ENCODE measurements at places on chromosomes 3 and 15. TPM values are rescaled to one million over a fixed set of nuclear protein-coding genes. Genes with fewer than 3 reads are reported as not detected.
A peak's percentile ranks its signal among the peaks of the same experiment; 100 is the strongest.

DNA sequence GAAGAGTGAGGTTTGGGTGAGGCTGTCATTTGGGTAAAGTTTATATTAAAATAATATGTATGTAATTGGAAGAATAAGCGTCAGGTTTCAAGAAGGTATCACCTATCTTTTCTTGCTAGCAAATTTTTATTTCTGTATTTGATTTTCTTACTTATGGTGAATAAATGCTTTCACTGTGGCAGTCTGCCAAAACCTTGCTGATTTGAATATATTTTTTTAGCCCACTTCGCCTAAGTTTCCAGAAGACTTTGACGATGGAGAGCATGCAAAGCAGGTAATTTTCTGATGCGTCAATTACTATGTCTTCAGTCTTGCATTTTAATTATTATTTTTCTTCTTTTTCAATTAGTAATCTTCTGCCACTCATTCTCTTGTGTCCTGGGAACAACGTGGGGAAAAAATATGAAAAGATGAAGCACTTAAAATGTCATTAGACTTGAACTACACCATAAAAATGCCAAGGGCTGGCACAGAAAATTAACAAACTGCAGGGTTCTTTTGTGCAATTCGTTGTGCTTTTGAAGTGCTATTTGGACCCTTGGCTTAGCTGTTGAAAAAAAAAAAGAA lies 40.4 kb downstream of the SRP14 start:
- no peak for DNase-seq

GRCh38 chr3:65540666-65541065 lies 498.1 kb downstream of the MAGI1 start:
- no peak for DNase-seq

The CYP11A1 gene
- not detected for total RNA-seq

GRCh38 chr15:42994546-42994945 lies 74.0 kb upstream of the TTBK2 start:
- no peak for DNase-seq

The CD276 gene
- total RNA-seq, result 158 TPM

- DNase-seq, result no peak
Observed at GRCh38 chr3:40116478-40117177, 192.9 kb upstream of the EIF1B start.

- peak; percentile 97 for DNase-seq
Observed at GRCh38 chr3:171851660-171852058, 8.5 kb downstream of the TMEM212 start.

The CHST14 gene
- total RNA-seq, result 39.0 TPM

GRCh38 chr3:71018799-71019198 lies 564.7 kb downstream of the FOXP1 start:
- DNase-seq, result no peak

DNA sequence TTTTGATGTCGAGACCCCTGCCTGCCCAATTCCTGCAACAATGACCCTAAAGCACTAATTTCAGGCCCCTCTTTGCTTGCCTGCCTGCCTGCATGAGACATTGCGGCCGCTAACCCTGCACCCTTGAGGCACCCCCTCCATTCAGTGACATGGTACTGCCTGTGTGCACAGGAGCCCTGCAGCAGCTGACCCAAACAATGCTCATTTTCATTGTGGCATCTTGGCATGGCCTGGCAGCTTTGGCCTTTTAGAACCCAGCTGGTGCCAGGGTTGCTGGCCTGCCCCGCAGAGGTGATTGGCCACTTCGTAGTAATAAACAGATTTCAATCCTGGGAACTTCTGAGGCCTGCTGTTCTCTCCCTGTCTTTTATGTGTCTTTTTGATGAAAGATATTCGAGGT lies 33.8 kb downstream of the SLCO3A1 start:
- DNase-seq, result no peak

GRCh38 chr15:63726491-63726890 lies 107.3 kb downstream of the HERC1 start:
- DNase-seq, result no peak

The HIGD2B gene
- not detected for total RNA-seq

DNA sequence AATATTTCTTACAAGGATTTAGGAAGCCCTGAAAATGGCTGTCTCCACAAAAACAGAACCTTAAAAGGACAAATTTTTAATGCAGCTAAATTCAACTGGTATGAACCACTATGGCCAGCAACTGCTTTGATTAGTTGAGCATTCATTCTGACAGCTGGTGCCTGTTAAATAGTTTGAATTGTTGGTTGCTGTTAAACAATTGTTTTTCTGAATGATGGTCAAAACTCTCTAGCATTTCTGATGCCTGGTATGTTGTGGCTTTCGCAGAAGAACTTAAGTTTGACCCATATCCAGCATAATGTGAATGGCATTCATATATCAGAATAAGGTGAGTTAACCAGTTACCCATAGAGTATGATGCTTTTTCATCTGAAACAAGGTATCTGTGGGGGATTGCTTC lies 138.4 kb downstream of the MEIS2 start:
- DNase-seq, result no peak

DNA sequence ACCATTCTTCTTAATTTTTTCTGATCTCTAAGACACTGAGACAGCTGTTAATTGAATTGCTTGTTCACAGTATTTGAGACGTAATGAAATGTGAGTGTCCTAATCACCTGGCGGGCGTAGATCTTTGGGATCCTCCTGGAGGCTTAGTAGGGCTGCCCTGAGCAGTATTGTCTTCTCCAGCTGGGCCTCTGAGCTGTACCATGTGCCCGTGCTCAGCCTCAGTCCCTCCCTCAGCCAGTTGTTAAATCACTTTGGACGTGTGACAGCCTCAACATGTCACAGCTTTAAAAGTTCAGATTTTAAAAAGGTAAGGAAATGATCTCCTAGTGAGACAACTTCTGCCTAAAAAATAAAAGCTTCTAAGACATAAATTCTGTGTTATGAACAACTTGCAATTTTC lies 35.5 kb downstream of the IGF1R start:
- no peak for DNase-seq

DNA sequence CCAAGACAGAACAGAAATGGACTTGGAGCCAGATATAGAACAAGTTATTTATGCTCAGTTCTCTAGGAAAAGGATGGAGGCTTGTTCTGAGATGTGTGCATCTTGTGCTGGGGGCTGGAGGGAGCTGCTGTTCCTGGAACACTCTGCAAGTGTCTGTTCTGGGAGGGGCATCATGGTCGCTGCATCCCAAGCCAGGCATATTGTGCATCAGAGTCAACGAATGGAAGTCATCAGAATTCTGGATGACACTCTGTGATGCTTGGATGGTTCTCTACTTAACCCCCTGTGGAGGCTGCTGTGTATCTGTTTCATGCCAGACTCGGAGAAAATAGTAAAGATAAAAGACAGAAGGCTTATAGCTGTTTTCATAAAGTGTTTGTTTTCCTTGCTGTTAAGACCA lies 34.7 kb downstream of the RPL22L1 start:
- DNase-seq, result no peak

The ACAP2 gene
- total RNA-seq, result 53.3 TPM

DNA sequence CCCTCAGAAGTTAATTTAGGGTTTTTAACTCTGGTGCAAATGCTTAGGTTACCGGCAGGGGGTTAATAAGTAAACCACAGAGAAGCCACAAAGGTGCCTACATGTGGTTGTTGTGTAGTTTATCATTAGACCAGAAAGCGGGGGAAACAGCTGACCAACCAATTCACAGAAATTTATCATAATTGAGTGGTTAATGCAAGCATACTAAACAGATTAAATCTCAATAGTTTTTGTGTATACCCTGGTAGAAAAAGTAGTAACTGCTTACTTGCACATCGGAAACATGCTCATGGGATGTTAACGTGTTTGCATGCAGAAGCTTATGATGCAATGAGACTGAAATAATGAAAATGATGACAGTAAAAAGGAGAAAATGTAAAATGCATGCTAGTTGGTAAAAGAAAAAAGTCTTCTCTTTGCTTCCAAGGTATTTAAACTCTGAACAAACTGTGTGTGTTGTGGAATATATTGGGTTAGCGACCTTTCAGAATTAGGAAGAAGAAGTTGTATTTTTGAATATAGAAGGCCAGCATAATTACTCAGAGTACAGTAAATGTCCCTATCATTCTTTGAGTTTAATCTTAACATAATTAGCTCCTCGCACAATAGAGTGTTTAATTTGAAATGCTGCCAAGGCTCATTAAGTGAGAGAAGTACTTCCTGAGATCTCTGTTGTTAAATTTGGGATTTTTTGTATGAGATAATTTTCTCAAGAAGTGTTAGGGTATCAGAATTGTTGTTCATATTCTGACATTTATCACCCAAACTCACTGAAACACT lies 316.2 kb downstream of the PTPRG start:
- DNase-seq, result no peak

- no peak for DNase-seq
Observed at GRCh38 chr3:172787746-172788145, 37.2 kb downstream of the ECT2 start.

- no peak for DNase-seq
Observed at GRCh38 chr3:87359025-87359424, 82.6 kb upstream of the POU1F1 start.

The C3orf49 gene
- total RNA-seq, result not detected

GRCh38 chr3:32237670-32238452 lies 619 bp upstream of the CMTM8 start:
- DNase-seq, result no peak

GRCh38 chr3:52240059-52240885 lies 1.3 kb upstream of the TWF2 start:
- DNase-seq, result peak; percentile 80

The APOD gene
- 0.17 TPM for total RNA-seq

- no peak for DNase-seq
Observed at GRCh38 chr3:135159681-135160247, 364.7 kb downstream of the EPHB1 start.

DNA sequence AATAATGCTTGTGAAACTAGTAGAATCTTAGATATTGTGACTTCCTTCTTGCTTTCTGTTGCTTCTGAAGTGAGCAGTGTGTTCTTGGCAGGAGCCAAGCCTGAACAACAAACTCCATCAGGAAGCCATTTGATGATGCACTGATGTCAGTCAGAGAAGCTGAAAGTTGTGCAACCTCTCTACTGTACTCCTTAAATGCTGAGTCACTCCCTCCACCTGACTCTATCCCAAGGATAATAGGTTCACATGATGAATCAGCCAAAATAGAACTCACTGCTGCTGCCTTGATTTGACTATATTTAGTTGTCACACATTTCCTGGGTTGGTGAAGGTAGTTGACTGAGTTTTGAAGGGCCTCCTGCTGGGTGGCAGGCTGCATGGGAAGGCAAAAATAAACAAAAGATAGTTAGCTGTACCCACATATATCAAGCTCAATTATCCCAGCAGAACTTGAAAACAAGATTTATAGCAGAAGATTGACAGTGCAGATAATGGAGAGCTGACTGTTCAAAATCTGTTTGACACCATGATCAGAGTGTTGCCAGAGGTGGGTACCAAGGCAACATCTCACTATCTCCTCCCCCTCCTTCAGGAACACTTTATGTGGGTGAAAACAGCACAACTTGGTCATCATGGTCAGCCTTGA lies 328.4 kb upstream of the DPH6 start:
- peak; percentile 82 for DNase-seq

DNA sequence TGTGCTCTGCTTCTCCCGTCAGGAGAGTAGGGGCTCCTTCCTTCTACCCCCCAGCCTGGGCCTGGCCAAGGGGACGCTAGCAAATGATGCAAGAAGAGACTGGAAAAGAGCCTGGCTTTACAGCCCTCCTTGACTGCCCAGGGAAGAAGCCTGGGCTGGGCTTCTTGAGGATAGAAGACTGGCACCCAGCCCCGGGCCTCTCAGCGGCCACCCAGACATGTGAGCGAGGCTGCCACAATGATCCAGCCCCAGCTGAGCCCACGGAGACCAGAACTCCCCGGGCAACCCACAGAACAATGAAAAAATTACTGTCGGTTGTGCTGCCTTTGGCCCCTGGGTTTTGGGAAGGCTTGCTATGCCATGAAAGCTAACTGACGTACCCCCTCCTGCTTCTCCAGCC lies 100.6 kb upstream of the PRR20G start:
- DNase-seq, result no peak

DNA sequence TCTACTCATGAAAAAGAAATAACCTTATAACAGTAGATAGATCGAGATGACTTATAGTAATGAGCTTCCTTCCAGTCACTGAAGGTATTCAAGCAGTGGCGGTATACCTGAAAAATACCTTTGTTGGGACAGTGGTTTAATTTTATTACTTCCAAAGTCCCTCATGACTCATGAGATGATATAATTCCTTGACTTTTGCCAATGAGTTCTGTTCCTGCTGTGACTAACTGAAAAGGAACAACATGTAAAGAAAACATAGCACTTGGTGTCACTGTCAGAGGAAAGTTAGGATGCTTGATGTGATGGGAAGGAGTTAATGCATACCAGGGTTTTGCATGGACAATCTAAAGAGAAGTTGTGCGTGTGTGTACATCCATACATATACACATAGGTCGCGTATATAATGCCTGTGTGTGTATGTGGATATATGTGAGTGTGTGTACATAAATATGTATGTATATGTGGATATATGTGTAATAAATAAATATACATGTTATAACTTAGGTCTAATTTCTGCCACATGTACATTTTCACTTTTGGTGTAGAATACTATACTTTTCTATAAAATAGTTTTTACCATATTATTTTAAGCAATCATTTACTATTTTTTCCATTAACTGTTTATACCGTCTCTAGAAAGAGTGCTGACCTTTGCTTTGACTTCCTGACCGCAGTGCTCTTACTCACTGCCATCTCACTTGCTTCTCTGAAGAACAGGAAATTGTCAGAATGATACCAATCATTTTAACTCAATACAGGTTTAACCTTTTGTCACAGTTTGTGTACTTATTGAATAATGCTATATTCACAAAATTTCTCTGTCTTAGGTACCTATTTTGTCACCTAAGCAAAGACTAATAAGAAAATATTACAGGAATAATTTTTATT lies 12.6 kb upstream of the PAK2 start:
- peak; percentile 58 for DNase-seq

DNA sequence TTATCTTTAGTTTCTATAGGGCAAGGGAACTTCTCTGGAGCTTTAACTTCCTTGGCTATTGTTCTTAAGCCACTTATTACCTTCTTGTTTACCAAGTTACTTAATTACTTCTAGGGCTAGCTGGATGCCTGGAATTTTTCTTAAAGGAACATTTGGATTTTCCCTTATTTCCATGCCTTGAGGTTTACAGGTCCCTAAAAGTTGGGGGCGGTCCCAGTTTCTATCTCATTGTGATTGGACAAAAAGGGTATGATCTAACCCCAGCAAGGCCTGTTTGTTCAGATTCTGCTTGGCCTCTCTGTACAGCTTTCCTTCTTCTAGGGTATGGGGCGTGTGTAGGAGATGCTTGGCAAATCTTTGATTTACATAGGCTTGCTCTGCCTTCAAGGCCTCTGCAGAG lies 17.4 kb downstream of the PDHB start:
- DNase-seq, result no peak

The EPHA3 gene
- total RNA-seq, result not detected

The DUOX1 gene
- not detected for total RNA-seq

DNA sequence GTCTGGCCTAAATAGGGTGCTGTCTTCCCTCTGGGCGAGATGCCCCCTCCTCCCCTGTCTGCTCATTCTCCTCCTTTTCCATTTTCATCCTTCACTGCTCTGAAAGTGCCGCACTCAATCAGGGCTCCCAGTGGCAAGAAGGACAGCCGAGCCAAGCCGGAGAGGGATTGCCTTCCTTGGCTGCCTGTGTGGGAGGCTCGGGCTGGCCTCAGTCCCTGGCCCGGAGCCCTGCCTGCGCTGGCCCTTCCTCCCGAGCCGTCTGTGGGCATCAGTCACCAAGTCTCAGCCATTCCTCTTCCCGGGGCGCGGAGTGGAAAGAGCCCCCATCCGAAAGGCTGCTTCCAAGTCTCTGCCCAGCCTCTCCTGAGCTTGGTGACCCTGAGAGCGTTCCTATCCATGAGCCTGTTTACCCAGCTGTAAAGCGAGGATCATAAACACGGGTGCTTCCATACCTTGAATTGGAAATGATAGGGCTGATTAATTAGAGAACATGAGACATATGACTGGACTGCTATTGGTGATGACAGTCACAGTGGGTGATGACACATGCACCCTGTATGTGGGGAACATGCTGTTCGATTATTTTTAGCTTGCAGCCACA lies 59.1 kb upstream of the TLE3 start:
- no peak for DNase-seq
